ENCODE measurements at places on chromosomes 12 and 14.

- DNase-seq: no peak
These were observed 142.9 kb downstream of the ASCL1 start for GRCh38 chr12:103100257-103100831.

- DNase-seq: no peak
These were observed 281.9 kb downstream of the CACNA1C start for GRCh38 chr12:2334689-2335088.

GRCh38 chr12:33944703-33945437 is 77.4 kb upstream of the ALG10 start:
- no peak for DNase-seq

DNA sequence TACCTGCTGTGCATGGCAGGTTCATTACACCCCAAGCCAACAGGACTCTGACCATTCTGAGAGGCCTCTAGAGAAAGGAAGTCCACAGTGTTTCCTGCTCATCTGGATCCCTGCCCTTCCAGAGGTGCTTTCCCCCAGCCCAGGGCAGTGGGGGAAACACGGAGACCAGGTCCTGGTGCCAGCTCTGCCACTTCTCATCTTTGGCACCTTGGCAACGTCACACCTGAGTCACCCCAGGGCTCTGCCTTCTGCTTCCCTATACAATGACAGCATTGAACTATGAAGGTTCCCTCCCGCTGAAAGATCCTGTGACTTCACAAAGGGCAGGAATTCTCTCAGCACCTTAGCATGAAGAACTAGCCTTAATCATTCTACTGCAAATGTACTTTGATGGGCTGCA is 74.9 kb downstream of the ANO2 start:
- no peak for DNase-seq

DNA sequence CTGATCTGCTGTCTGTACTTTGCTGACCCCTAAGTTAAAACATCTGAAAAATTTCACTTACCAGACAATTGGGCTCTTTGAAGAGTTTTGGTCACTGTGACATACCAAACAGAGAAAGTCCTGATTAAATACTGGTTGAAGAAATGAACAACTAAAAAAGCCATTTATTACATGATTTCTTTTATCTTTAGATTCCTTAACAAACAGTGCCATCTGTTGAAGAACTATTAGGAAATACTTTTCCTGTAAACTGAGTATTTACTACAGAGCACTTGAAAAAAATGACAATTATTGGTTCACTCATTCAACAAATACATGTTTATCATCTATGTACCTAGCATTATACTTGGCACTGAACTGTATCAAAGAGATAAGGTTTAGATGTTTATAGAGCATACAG is 6.5 kb upstream of the WASHC4 start:
- DNase-seq: no peak

DNA sequence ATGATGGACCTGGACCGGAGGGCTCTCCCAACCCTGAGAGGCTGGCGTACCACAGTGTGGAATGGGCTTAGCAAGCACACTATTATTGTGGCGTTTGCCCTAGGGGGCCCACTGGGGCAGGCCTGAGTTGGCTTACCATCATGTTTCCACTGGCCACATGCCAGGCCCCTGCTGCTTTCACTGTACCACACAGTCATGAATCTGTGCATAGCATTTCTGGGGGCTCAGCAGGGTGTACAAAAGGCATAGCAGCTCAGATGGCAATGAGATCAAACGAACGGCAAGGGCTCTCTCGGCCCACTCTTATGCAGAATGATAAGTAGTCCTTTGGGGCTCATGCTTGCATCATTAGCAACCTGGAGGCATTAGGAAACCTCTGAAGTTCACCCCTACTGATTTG is 137.0 kb upstream of the HIF1A start:
- no peak for DNase-seq

GRCh38 chr12:105840384-105840783 is 298.4 kb downstream of the NUAK1 start:
- no peak for DNase-seq

DNA sequence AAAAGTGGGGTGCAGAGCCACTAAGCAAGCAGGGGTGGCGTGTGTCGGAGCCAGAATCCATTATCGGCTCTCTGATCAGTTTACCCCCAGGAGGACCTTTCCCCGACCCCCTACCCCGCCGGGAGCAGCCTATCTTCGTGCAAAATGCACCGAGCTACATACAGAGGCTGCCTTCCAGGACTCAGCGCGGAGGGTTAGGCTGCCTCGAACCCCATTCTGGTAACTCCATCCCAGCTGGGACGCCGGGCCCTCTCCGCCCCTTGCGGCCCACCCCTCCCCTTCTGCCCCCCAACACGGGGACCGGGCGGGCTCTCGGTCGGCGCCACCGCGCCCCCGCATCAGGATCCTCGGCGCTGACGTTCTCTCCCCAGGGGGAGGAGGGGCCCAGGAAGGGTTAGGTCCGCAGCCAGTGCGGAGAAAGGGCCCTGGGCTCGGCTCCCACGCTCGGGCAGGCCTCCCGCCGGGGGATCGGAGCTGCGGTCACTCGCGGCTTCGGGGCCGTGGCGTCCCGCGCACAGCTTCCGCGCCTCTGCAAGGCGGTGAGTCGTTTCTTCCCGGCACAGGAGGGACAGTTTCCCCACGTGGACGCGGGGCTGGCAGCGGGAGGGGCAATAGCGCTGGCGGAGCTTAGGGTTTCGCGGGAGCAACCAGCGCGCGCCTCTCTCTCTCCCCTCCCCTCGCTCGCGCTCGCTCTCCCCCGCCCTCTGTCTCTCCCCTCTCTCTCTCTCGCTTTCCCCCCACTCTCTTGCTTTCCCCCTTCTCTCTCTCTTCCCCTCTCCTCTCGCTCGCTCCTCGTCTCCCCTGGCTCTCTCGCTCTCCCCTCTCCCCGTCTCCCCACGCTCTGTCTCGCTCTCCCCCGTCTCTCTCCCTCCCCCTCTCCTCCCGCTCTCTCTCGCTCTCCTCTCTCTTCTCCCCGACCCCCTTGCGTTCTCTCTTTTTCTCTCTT is 12.5 kb upstream of the MAP3K9 start:
- no peak for DNase-seq
